ENCODE measurements at places on chromosomes 5 and 9.

DNA sequence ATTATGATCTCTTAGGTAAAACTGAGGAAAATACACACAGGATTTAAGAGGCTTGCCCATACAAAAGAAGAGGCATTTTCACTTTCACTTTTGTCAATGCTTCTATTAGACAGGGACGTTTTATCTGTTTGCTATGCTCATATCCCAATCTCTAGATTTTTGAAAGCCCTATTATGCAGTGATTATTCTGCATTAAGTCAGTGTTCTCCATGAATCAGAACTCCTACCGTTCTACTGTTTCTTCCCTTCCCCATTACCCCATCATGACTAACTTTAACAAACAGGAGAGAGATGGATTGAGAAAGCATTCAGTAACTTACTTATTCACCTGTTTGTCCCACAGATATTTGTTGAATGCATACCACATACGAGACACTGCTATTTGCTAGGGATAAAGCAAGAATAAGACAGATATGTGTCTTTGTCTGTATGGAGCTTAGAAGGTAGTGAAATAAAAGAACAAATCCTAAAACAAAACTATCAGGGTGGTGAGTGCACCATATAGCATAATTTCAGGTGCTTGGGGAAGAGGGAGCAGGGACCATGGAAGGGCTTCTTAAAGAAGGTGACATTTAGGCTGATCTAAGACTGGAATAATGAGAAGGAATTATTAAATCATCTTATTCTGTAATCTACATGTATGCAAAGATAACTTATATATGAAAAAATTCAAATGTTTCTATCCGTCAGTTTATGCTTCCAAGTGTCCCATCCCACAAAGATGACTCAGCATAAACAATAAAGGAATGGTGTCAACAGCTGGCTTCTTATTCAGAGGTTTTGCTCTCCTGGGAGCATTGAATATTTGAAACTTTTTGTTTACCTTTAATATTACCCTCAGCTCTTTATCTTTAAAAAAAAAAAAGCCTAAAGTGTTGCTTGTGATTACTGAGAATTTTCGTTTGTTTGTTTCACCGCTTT lies 328.1 kb downstream of the HINT1 start:
- DNase-seq: no peak

GRCh38 chr9:89365532-89365912 lies 47.2 kb downstream of the SECISBP2 start:
- DNase-seq: no peak

- DNase-seq: no peak
Measured at GRCh38 chr9:119436261-119436660, 67.0 kb upstream of the BRINP1 start.

GRCh38 chr5:112232667-112233066 lies 186.4 kb downstream of the EPB41L4A start:
- DNase-seq: no peak

DNA sequence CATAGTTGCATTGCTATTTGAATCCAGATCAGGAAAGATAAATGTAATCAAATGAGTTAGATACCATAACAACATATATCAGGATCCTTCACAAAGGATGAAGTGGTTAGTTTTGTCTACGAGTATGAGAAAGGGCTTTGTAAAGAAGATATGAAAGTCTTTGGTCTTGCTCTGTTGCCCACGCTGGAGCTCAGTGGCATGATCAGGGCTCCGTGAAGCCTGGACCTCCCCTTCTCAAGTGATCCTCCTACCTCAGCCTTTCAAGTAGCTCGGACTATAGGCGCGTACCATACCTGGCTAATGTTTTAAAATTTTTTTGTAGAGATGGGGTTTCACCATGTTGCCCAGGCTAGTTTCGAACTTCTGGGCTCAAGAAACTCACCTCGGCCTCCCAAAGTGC lies 1.8 kb downstream of the SMC5 start:
- no peak for DNase-seq

DNA sequence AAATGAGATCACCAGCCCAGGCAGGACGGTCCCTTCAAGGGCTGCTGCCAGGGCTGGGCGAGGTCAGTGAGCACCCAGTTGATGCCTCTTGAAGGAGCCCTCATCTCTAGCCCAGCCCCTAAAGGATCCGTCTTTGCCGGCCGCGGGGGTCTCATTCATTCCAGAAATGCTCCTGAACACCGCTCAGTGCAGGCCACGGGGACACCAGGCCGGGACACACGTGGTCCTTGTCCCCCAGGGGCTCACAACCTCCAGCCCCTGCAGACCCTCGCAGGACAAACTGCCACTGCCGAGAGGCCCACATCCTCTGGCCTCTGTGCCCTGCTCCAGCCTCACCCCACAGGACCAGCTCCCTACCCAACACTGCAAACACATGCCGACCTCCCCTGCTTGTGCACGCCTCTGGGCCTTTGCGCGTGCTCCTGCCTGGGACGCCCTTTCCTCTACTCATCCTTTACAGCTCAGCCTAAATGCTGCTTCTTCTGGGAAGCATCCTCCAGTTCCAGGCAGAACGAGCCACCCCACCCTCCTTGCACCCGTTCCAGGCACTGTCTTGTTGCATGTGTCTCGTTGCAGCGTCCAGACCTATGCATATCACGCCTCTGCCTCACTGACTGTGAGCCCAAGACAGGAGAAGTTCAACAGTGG lies 10.3 kb upstream of the LAMC3 start:
- DNase-seq: no peak

DNA sequence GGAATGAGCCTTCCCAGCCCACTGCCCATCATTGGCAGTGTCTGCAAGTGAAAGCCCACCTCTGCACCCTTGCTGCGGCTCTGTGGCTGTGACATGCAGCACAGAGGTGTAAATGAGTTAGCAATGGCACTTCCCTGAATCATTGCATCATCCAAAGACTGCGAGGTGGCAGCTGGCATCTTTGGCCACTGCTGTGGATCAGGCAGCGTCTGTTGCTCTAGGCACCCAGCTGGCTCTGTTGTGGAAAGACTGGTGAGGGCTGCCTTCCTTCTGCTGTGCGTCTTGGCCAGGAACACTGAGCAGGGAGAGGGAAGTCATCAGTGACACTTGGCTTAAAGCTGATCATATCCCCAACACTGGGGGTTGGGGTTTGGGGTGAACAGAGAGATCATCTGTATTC lies 64.5 kb downstream of the MFAP3 start:
- no peak for DNase-seq

DNA sequence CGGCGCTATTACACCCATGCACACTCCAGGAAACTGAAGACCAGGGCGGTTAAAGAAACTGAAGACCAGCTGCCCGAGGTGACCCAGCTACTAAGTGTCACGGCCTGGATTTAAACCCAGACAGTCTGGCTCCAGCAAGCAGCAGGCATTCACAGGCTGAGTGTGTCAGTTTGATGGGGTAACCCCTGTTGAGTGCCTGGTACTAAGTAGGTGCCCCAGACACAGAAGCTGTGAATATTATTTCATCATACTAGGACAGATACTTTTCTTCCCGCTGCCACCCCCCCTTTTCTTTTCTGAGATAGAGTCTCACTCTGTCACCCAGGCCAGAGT lies 7.3 kb downstream of the ENG start:
- DNase-seq: no peak

DNA sequence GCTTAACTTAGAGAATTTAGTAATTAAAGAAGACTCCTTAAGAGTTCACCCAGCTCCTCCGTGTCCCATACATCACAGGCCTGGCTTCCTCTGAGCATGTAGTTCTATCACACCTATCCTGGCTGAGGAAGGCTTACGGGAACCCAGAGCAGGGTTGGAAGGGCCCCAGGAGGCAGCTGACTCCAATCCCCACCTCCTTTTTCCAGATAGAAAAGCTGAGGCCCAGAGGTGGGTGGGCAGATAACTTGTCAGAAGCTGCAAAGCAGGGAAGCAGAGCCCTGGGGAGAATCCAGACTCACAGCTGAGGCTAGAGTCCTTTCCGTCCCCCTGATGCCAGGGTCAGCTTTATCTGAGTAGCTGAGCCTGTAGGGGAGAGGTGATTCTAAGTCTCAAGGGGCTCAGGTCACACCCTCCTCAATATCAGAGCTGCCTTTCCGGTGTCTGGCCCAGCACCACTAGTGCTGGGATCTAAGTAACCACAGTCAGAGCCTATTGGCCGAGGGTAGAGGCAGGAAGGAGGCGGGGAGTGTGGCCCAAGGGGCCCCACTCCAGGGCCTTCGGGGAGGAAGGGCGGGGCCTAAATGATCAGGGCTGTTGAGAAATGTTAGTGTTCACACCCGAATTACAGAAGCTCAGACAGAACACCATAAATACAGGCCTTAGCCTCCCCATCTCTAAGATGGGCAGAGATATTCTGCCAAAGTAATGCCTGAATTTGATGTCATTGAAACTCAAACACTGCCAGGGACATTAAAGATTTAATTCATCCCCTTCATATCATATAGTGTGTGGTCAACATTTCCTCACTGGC lies 9.9 kb downstream of the CCDC69 start:
- no peak for DNase-seq

DNA sequence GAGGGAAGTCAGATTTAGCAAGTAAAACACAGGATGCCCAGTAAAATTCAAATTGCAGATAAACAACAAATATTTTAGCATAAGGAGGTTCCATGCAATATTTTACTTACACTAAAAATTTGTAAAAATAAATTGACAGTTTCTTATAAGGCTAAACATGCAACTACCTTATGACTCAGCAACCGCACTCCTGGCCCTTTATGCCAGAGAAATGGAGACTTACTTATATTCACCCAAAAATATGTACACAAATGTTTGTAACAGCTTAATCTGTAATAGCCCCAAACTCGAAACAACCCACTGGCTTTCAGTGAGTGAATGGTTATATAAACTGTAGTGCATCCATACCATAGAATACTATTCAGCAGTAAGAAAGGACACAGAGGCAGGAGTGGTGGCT lies 28.6 kb upstream of the TRIM14 start:
- no peak for DNase-seq

DNA sequence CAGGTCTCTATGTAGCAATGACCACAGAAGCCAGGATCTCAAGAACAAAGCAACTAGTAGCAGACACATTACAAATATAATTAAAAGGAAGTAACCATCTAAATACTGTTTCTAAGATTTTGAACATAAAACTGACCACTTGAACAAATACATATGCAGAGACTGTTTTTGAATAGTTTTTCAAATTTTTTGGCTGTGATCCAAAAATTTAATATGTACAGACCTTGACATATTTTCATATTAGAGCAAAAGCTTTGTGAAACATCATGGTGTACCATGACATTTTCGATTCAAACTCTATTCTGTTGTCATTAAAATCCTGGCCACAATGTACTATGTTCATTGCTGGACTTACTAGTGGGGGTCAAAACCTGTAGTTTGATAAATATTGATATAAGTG lies 126.5 kb downstream of the NUDT12 start:
- no peak for DNase-seq

GRCh38 chr5:43772764-43773477 lies 169.9 kb downstream of the NNT start:
- DNase-seq: no peak

- no peak for DNase-seq
Measured at GRCh38 chr5:179168664-179169063, 108.5 kb downstream of the ZNF354C start.

DNA sequence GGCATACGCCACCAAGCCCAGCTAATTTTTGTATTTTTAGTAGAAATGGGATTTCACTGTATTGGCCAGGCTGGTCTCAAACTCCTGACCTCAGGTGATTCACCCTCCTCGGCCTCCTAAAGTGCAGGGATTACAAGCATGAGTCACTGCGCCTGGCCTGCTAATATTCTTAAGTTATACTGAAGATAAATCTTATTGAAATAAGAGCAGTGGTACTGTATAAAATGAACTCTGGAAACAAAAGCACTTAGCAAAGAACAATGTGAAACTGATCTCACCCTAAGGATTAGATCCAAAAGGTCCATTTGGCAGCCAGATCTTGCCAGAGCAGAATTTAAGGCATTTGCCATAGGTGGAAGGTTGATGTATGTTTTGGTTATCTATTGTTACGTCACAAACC lies 27.1 kb downstream of the CYSTM1 start:
- DNase-seq: no peak
